ENCODE measurements at places on chromosomes 7 and 10.

- no peak for DNase-seq
Measured at GRCh38 chr7:52100-52499, 140.3 kb upstream of the FAM20C start.

DNA sequence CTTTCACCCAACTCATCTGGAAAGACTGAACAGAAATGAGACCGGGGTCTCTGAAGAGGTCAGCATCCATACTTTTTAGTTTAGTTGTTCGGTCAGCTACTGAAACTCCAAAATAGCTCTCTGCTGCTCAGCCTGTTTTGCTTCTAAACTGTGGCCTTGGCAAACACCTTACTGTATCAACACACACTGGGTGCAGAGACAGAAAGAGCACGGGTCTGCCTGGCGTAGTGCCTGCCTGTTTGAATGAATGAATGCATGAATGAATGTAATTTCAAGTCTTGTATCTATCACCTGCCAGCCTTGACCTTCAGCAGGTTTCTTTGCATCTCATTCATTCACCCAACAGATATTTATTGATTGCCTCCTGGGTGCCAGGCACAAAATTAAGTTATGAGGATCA is 98.4 kb downstream of the PLPP4 start:
- no peak for DNase-seq

GRCh38 chr10:5094265-5095205 is at the start of gene AKR1C3:
Gene AKR1C3 (plus strand): TSS chr10:5094414. CDS start chr10:5094445, 31 bp downstream.
- peak; percentile 24 for DNase-seq

DNA sequence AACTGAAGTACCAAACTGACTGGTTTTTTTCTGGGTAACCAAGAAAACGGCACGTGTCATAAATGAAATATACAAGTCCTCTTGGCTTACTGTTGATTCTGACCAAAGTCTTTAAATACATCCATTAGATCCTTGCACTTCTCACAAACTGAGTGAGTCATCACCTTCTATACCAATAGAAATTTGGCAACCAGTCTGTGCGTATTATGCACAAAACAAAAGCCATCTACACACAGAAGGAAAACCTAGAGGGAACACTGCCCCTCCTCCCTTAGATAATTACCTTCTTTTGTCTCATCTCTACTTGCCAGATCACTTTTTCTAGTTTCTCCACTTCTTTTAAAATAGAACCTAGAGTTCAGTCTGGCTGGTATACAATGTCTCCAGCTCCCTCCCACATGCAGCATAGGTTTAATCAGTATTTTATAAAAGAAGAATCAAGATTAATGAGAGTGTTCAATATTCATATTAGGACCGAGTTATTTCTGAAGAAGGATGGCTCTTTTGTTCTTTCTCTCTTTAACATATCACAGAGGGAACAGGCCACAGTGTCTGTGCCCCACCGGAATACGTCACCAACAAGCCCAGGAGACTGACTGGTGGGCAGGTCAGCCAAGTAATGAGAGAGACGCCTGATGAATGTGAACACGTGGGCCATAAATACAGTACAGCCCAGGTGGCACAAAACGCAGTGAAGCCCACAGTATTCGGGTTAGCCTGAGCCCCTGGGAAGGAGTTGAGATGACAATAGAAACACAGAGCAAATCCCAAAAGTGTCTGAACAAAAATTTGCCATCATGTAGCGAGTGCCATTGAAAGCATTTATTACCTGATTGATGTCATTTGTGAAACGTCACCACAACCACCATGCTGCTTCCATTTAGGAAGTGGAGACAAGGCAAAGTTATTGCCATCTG is 91.3 kb downstream of the KIAA1549 start:
- no peak for DNase-seq

DNA sequence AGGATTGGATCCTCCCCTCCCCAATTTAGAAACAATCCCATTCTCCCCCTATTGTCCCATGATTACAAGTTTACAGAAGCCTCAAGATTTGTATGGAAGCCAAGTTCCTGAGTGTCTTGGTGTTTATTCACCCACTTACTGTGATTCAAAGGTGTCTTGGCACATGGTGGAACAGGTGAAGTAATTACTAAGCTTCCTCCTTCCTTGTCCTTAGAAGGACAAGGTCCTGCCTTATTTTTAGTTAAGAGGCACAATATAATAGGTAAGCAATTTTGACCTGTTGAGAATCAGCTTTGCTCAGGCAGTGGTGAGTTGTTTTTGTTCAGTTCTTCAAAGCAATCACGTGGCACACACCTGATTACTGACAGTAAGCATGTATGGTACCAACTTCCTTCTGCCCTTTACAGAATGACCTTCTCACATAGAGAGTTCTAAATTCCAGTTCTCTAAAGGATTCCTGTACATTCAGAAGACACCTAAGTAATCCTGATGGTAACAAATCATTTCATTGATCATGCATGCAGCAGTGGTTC is 60.7 kb upstream of the SLC13A1 start:
- DNase-seq: no peak

DNA sequence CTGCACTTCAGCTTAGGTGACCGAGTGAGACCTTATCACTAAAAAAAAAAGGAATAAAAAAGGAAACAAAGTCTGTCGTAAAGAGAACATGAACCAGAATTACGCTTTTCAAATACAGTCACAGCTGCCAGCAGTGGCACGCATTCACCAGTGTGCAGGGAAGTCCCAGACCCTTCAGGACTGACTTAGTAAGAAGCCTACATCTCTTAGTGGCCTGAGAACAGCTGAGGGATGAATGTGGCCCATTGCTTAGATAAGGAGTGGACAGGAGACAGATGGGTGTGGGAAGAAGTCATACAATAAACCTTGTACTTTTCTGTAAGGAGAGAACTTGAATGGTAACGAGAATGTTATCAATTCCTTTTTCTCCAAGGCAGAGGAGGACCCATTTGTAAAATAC is 178.5 kb downstream of the JCAD start:
- DNase-seq: no peak

GRCh38 chr7:92997152-92997551 is 120.6 kb downstream of the SAMD9 start:
- no peak for DNase-seq

DNA sequence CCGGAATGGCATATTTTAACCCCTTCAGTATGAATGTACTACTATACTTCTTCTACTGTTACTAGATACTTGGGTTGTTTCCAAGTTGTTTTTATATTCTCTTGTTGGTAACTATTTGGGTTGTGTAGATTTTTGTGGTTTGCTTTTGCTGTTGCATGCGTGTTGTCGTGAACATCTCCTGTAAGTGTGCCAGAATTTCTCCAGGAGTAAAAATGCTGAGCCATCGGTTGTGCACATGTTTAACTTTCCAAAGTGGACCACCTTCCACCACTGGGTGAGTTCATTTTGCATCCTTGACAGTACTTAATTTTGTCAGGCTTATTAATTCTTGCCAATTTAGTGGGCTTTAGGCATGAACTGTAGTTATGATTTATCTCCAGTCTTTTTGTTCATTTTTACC is 47.9 kb downstream of the CSGALNACT2 start:
- no peak for DNase-seq

GRCh38 chr7:38630720-38631673 is at the start of gene AMPH:
Gene AMPH (minus strand): TSS chr7:38631373. CDS start chr7:38631351, 22 bp downstream.
- peak; percentile 87 for DNase-seq

GRCh38 chr7:102426268-102427018 is 6.9 kb upstream of the ORAI2 start:
- DNase-seq: no peak

DNA sequence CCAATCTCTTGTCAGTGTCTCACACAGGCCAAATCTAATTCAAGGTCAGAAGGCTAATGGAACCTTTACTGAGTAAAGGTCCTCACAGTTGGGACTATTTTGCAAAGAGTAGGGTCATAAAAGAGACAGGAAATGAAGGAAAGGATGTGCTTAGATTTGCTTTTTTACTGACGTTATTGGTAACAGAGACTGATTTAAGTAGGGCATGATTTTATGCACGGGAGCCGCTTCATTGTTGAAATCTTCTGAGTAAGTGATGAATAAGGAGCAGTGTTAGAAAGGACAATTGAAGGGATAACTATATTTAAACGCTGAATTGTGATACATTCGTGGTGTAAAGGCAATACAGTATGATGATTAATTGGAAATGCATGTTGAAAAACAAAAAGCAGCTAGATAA is 261.5 kb downstream of the MALRD1 start:
- no peak for DNase-seq

DNA sequence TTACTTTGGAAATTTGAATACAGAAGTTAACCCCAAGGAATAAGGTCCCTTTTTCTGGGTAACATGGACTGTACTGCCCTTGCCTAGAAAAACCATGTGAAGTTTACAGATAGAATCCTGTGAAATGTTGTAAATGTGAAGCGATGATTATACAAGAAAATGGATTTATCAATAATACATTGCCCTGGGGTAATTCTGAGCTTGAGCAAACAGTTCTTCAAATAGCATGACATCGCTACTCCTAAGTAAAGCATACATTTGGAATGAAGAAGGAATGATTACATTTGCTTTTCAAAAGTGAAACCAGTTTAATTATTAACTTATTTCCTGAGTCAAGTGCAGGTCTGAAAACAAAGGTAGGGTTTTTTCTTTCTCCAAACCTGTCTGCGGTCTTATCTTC is 43.3 kb upstream of the FZD8 start:
- no peak for DNase-seq

DNA sequence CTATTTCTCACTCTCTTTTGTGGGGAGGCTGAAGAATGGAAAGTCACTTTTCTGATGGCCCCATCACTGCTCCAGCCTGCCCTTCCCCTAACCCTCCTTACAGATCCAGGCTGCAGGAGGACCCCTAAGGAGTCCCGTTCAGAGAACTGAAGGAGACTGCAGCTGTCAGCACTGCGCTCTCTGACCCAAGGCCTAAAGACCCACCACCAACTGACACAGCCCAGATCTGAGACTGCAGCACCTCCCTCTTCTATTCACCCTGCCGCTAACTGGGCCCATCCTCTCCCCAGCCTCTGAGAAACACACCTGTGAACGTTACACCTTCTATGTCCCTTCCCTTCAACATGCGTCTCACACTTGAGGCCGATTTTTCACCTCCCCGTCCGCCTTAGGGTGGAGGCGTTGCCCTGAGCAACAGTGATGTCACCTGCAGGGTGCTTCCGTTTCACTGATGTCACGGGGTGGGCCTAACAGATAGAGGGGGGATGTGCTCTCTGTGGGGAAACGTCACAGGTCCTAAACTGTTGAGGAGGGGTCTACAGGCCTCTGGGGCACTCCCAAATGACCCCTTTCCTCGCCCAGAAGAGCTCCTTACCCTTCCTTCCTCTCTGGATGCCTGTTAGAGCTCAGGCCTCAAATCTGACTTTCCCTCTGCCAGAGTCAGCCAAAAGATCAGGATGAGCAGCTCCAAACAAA is 5.1 kb downstream of the ITPRIP start:
- DNase-seq: no peak

DNA sequence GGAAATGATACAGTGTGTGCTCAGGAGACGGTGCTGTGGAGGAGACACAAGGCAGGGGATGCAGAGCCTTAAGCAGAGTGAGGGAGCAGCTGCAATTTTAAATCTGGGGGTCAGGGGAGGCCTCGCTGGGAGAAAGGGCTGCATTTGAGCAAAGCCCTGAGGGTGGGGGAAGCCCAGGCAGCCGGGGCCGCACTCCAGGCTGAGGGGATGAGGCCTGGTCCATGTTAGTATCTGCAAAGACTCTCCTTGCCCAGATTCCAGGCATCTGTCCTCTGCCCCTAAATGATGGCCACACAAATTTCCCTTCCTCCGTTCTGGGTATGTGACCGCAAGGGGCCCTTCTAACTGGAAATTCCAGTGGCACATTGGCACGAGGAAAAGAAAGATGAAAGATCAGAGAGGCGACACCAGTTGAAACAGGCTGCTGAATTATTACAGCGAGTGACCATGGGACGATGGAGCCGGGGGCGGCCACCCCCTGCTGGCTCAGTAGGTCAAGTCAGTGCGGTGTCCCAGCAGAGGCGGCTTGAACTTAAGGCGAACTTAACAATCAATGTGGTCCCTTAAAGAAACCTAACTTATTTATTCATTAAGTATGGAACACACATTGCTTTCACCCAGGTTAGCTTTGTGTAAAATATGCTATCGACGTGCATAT is 62.3 kb upstream of the KAT6B start:
- no peak for DNase-seq

GRCh38 chr7:139521439-139521838 is 2.0 kb upstream of the CLEC2L start:
- no peak for DNase-seq

DNA sequence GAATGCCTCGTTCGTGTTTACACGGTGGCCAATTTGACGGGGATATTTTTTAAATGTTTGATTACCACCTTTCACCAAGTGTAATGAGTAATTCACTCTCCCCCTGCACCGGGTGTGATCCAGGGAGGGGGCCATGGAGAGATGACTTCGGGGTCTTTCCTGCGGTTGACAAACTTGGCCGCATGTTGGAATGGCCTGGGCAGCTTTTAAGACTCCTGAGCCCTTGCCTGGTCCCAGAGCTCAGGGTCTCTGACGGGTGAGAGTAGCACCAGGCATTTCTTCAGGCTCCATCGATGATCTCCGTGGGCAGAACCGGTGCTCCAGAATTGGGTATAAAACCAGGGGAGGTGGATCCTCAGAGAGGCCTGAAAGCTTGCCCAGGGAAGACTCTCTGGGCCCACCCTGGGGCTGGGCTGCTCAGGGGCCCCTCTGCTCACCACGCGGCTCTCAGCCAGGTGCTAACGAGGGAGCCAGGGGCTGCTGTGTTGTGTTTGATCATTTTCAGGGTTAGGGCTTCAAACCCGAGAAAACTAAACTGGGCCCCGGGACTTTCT is 882 bp downstream of the ZNF282 start:
- no peak for DNase-seq

- peak; percentile 44 for DNase-seq
Measured at GRCh38 chr10:23702977-23703414, 264.1 kb downstream of the OTUD1 start.

DNA sequence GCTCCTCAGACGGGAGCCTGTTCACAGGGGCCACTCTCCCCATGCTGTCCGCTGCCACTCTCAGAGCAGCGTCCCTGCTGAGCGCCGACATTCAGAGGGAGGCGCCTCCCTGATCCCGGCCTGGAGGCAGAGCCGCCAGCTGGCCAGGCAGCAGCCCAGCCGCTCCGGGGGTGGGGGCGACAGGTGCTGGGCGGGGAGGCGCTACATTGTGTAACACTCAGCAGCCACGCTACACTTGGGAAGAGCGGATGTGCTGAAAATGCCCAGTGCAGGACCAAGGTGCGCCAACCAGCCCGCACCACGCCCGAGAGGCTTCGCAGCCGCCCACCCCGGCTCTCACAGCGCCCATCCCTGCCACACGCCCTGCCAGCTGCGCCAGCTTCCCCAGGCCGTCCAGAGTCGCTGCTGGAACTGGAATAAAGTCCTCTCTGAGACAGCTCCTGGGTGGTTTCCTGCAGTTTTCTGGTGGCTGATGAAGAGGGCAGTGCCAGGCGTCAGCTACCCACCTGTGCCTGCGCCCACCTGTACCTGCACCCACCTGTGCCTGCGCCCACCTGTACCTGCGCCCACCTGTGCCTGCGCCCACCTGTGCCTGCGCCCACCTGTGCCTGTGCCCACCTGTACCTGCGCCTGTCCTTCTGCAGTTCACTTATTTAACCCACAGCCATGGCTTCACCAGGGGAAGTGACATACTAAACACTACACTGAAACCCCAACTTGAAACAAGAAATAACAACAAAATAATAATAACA is 25.7 kb downstream of the STK32C start:
- no peak for DNase-seq

- peak; percentile 17 for DNase-seq
Measured at GRCh38 chr10:103451831-103452505, at the start of gene CALHM2. Gene CALHM2 (minus strand): TSS chr10:103452370. CDS start chr10:103449941, 2,429 bp downstream.
